ENCODE measurements at places on chromosomes 1 and 21.

GRCh38 chr1:26696119-26696653 lies 371 bp downstream of the ARID1A start:
- no peak for DNase-seq

GRCh38 chr1:28518745-28519341 lies 13.0 kb downstream of the RCC1 start:
- no peak for DNase-seq

DNA sequence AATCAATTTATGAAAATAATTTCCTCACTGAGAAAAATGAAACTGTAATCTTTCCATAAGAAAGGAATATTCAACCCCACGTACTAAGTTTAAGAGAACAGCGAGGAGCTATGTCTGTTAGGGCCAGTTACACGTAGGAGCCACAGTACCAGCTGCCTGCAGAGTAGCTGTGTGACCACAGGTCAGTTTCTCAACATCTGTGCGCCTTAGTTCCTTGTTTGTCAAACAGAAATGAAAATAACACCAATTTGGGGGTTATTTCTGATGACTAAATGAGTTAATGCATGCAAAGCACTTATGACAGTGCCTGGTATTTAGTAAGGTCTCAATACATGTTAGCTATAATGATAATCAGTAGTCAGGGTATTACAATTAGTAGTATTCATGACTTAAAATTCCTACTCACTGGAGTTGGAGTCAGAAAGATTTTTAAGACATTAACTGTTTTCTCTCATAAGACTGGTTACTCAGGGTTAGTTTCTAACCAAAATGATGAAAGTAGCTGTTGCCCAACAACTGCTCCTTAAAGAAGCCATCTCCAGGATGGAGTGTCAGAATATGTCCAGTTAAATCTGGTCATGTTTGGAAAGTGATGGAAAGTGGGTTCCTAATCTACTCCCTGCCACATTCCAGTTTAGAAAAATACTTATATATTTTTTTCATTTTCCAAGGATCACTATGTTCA lies 85.8 kb upstream of the ZNF648 start:
- no peak for DNase-seq

- no peak for DNase-seq
These were observed 1.3 kb downstream of the S1PR1 start for GRCh38 chr1:101238031-101238628.

GRCh38 chr1:32981003-32981901 lies 16.6 kb upstream of the RNF19B start:
- DNase-seq: no peak

DNA sequence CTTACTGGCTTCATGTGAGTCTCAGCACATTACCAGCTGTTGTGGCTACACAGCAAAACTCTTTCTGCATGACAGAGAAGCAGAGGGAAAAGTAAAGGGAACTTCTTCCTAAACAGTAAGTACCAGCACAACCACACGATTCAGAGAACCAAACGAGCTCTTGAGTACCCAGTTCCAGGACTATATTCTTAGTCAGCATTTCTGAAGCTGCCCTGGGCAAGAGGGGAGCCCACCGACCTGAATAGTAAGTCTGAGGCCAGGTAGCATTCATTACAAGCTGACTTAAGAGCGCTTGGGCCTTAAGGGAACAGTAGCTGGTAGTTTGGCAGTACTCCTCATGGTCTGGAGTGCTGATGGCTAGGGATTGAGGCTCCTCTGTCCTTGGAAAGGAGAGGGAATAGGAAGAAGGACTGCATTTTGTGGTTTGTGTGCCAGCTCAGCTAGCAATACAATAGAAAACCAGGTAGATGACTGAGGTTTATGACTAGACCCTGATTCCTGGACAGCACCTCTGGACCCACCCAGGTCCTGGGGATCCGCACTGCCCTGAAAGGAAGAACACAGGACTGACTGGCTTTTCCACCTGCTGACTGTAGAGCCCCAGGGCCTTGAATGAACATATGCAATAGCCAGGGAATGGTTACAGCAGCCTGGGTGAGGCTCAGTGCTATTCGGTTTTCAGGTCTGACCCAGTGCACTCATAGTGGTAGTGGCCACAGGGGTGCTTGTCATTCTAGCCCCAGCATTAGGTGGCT lies 396.8 kb upstream of the PRMT6 start:
- no peak for DNase-seq

DNA sequence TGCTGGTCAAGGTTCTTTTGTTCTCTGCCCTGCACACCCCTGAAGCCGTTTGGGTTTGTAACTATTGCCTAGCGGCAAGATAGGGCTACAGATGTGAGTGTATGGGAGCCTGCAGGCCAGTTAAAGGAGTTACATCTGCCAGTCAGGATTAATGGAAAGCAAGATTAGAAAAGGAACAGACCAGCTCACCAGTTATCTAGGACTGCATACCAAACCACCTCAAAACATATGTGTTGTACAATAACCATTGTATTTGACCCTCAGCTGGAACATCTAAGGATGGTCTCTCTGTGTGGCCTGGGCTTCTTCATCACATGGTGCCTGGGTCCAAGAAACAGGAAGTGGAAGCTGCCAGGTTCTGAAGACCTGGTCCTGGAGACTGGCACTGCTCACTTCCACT lies 52.5 kb upstream of the FBXO28 start:
- no peak for DNase-seq

- no peak for DNase-seq
These were observed 179.2 kb downstream of the ATG4C start for GRCh38 chr1:62962901-62963776.

- no peak for DNase-seq
These were observed 244.8 kb upstream of the VAMP3 start for GRCh38 chr1:7526196-7526866.

DNA sequence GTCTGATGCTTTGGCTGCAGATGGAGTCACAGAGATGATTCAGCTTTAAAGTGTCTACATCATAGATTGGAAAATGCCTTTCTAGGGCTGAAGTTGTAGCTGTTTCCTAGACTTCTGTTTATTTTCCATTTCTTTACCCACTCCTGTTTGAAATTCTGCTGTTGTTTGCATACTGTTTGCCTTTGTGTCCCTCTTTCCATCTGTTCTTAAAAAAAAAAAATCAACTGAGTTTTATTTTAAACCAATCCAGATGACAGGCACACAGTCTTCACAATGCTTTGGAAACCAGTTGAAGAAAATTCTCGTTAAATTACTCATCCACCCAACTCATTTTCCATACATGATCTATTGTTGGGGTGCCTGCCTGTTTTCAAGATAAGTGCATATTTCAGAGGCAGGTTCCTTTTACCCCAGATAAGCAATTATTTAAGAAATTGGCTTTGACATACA lies 245.9 kb downstream of the DISC1 start:
- no peak for DNase-seq

DNA sequence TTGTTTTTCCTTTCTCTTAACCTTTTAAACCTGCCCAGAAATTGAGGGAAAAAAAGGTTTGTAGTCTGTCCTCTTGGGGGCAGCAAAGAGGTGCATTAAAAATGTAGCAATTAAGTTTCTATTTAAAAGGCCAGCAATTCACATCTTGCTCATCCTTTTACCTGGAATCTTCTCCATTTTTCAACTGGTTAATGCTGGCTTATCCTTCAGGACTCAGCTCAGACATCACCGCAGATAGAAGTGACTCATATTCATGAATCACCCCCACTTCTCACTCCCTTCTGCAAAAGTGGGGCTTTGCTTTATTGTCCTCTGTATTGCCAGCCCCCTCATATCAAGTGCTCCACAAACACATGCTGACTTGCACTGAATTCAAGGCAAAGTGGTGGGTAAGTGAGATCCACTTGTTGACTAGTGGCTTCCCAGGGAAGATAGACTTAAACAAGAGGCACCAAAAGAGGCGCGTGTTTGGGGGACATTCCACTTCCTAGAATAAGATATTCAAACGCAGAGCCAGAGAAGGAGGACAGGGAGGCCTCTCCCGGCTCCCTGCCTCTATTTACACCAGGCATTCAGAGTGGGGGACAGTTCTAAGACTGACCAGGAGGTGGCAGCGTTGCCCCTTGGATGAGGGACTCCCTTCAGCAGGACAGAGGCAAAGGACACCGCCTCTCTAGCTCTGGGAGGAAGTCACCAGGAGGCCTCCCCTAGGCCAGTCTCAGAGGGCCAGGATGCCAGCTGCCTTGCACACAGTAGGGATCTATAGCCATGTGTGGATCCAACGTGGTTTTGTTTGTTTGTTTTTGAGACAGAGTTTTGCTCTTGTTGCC lies 23.2 kb upstream of the ZNF648 start:
- peak; percentile 64 for DNase-seq

DNA sequence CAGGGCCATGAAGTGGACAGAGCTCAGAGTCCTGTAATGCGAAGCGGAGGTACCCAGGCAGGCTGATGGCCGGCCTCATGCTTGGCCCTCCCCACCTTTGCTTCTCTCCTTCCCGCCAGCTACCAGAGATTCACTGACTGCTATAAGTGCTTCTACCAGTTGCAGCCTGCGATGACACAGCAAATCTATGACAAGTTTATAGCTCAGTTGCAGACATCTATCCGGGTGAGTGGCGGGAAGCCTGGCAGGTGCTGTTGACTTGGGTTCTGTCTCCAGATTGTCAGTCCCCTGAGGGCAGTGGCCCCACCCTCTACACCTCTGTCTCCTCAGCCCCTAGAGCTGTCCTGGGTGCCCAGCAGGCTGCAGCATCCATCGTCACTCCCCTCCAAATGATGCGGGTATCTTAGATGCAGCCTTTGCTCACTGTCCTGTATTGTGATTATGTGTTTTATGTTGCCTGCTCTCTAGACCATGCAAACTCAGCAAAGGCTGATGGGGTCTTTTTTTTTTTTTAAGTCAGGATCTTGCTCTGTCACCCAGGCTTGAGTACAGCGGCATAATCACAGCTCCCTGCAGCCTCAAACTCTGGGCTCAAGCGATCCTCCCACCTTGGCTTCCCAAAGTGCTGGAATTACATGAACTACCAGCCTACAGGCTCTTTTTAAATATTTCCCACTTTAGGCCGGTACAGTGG lies 9.6 kb upstream of the BGLAP start:
- DNase-seq: no peak

- no peak for DNase-seq
These were observed 29.1 kb upstream of the CNN3 start for GRCh38 chr1:94955767-94956632.

DNA sequence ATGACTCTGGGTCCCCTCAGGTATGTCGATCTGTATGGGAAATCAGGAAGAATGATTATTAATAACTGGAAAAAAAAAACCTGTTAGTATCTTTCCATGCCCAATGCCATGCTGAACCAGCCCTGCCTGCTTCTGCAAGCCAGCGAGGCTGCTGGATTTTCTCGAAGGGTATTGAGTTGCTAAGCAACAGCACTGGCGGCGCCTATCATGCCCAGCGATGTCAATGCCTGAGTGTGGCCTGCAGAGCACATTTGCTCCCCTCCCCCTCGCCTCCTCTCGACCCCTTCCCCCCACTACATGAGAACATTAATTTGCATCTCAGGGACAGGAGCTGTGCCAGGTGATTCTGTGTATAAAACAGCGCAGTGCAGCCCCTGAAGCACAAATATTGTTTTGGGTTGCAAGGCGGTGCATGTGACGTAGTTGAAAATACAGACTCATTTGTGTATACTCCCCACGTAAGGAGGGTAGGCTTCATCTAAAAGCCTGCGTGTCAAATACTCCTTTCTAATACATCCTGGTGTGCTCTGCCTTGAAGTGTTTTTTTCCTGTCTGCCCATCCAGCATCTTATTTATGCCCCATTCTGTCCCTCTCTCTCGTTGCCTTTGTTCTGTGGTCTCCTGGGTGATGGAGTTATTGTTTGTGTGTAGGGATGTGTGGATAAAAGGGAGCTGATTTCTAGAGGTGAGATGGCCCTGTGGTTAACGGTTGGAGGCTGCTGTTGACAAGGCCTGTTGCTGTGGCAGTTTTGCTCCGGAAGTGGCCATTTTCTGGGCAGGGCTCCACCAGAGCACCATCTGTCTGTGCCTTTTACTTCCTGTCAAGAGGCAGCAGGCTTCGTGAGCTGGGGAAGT lies 32.7 kb upstream of the ATP5PO start:
- DNase-seq: peak; percentile 85

DNA sequence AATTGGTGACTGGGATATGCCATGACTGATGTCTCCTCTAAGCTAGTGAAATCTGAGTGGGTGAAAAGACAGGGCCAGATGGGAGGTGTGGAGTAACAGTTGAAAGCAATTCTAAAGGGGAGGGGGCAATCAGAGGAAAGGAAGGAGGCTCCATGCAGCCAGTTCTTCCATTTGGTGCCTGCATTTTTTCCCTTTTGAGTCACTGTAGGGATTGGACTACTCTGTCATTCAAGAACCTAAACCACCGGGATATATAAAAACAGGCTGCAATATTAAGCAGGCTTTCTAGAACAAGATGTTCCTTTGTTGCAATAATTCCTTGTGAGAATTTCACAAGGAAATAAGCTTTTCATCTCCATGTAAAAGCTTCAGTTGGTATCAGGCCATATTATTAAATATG lies 18.3 kb downstream of the CLIC6 start:
- no peak for DNase-seq

DNA sequence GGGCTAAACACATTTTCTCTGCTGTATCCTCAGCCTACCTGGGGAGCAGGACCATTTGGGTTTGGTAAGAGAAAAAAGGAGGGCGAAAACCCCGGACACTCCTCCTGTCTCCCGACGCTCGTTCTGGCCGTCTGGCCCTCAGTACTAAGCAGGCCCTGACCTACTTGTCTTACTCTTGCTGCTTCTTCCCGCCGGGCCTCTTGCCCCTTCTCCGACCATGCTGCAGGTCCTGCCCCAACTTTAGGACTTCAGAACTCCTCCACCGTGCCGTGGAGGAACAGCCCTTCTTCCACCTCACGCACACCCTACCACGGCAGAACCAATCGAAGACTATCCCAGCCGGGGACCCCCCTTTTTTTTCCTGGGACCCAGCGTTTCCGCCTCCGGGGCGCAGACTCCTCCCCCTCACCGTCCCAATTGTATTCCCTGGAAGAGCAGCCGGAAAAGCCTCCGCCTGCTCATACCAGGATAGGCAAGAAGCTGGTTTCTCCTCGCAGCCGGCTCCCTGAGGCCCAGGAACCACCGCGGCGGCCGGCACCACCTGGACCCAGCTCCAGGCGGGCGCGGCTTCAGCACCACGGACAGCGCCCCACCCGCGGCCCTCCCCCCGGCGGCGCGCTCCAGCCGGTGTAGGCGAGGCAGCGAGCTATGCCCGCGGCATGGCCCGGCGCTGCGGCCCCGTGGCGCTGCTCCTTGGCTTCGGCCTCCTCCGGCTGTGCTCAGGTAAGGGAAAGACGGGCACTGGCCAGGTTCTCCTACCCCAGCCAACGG lies at the start of gene CHRNB2:
CHRNB2 (plus strand) TSS at position 393 of the 771 bp plus-strand sequence; CDS start at position 660, 267 bp downstream.
- peak; percentile 81 for DNase-seq

GRCh38 chr1:199690496-199690895 lies 337.0 kb upstream of the NR5A2 start:
- no peak for DNase-seq

Measured in cerebellum (tissue), 4 donors.